ENCODE measurements at places on chromosomes 2 and 18.

- DNase-seq = no peak
These were observed 91.0 kb upstream of the KCNH7 start for GRCh38 chr2:162929571-162929970.

- no peak for DNase-seq
These were observed 501.8 kb upstream of the RAB12 start for GRCh38 chr18:8107426-8107825.

DNA sequence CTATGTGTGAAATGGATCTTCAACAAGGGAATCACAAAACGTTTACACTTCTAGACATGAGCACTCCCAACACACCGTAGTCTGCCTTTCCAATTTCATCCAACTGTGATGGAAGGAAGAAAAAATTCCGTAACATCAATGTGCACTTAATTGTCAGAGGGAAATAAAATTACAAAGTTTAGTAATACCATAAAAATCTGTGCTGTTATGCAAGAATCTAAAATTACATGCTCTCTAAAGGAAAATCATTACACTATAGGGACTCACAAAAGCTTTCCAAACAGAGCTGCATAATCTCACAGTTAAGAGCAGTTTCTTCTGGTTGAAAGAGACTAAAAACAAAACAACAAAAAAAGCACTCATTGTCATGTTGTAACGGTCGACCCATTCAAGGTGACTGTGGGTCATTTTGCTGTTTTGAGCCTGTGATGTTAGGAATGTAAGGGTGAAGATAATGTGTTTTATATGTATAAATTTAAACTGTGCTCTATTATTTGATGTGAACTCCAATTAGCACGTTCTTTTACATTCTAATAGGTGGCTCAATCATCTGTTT lies 698.0 kb downstream of the TDRD15 start:
- DNase-seq = no peak

DNA sequence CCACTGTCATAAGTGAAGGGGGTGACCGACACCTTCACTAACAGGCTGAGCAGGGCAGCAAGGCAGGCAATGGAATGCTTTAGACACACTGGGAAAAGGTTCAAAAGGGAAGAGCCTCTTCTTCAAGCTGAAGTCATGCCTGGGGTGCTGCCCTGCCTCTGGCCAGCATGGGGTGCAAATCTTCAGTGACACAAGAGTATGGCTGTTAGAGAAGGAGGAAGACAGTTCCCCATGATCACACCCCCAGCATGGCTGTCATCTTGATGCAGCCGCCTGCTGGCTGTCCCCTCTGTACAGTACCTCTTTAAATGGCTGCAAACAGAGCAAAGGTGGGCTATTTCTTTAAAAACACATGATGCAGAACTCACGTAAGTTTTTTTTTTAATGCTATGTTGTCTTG lies 71.9 kb downstream of the INPP4A start:
- DNase-seq = no peak

Data from T-helper 1 cell (primary cell).